GM23248 (cell line): ENCODE measurements at places on chromosomes 6 and 20. TPM values are rescaled to one million over a fixed set of nuclear protein-coding genes. Genes with fewer than 3 reads are reported as not detected.

DNA sequence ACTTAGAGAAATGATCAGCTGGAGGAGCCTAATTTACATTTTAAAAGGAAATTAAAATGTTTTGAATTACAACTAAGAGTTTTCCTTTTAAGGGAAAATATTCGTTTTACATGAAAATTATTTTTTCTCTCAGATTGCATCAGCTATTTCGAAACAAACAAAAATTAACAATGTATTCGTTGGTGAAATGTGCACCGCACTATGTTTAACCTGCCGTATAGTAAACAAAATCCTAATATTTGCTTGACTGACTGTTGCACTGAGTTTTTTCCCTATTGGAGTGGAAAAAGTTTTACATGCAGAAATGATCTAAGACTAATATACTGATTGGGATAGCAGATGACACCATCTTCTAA lies 5.7 kb downstream of the PDE10A start:
- H3K4me3 ChIP-seq = no peak overlapping the region
- peaks cover 43% of the 10 kb centered on the region for H3K27me3 ChIP-seq
- no peaks in the 10 kb centered on the region for H3K4me1 ChIP-seq
- DNase-seq = no peak
- H3K27ac ChIP-seq = no peak overlapping the region
- H3K36me3 ChIP-seq = no peaks in the 10 kb centered on the region

DNA sequence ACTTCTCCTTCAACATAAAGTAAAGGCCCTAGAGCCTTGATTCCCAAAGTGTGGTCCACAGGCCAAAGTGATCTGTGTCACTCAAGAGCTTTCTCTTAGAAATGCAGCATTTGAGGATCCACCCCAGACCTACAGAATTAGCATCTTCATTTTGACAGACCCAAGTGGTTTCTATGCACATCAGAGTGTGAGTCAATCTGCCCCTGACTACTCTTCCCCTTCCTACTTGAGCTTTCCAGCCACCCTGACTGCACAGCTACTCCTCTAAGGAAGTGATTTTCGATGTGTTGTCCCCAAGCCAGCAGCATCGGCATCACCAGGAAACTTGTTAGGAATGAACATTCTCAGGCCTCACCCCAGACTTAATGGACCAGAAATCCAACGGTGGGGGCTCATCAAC lies 2.6 kb downstream of the MEP1A start:
- no peaks in the 10 kb centered on the region for H3K36me3 ChIP-seq
- H3K27me3 ChIP-seq = no peaks in the 10 kb centered on the region
- no peaks in the 10 kb centered on the region for H3K4me1 ChIP-seq
- no peak for DNase-seq

GRCh38 chr20:57156011-57156729 lies 110.3 kb downstream of the BMP7 start:
- no peaks in the 10 kb centered on the region for H3K4me1 ChIP-seq
- H3K36me3 ChIP-seq = no peaks in the 10 kb centered on the region
- H3K4me3 ChIP-seq = no peak overlapping the region
- H3K27ac ChIP-seq = no peak overlapping the region
- DNase-seq = no peak

GRCh38 chr6:138592749-138593123 lies 93.4 kb upstream of the NHSL1 start:
- H3K4me1 ChIP-seq = peaks cover 19% of the 10 kb centered on the region
- no peaks in the 10 kb centered on the region for H3K36me3 ChIP-seq
- peak overlapping the region; percentile 64 for H3K4me3 ChIP-seq
- no peaks in the 10 kb centered on the region for H3K27me3 ChIP-seq

GRCh38 chr6:41781366-41781730 lies 766 bp downstream of the PRICKLE4 start:
- H3K27me3 ChIP-seq = no peaks in the 10 kb centered on the region
- H3K27ac ChIP-seq = no peak overlapping the region
- DNase-seq = no peak

MYB gene
- 0.10 and 0.28 TPM in 2 replicates for polyA plus RNA-seq

- no peak overlapping the region for H3K27ac ChIP-seq
- H3K4me1 ChIP-seq = no peaks in the 10 kb centered on the region
- no peak overlapping the region for H3K4me3 ChIP-seq
- DNase-seq = no peak
- no peaks in the 10 kb centered on the region for H3K36me3 ChIP-seq
These were observed 8.8 kb upstream of the CD93 start for GRCh38 chr20:23094927-23095326.

GRCh38 chr6:32785781-32786533 lies 22.6 kb upstream of the HLA-DQB2 start:
- H3K4me1 ChIP-seq = no peaks in the 10 kb centered on the region
- DNase-seq = peak; percentile 63
- no peak overlapping the region for H3K27ac ChIP-seq
- H3K36me3 ChIP-seq = no peaks in the 10 kb centered on the region

PACRG gene
- polyA plus RNA-seq = 0.42 TPM in 1 of 2 replicates, not detected in the other

DNA sequence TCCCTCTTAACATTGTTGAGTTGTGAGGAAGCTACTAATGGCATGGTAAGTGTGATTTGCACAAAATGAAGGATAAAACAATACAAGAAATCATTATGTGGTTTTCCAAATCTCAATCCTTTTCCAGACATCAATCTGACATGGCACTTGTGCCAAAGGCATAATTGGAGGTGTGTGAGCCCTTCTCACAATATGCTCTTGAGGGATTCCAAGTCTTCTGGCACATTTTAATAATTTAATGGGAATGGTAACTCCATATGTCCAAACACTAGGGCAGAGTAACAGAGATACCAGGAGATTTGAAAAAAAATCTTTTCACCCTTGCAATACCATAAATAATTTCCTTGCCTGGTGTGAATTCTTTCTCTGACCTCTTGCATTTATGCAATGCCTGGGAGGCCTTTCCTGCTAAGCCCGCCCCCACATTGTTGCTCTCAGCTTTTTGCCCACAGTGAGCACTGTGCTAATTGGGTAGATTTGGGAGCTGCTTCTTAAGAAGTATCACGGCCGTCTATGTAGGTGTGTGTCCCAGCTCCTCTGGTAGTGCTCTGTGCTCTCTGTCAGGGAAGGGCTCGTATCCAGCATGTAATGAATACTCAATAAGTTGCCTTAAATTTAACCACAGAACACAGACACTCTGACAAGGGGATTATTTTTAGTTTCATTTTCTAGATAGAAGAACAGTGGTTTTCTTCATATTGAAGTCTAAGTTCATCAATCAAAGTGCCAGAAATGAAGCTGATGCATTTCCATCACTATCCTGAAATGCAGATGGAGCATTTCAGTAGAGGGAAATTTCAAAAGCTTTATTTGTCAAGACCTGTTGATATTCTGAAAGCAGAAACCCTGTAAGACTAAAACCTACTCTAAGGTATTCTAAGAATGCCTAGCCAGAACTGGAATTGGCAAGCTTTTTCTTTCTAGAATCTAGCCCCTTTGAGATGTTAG lies 54.4 kb upstream of the CEP85L start:
- H3K27me3 ChIP-seq = no peaks in the 10 kb centered on the region
- H3K27ac ChIP-seq = peak overlapping the region; percentile 63
- H3K4me3 ChIP-seq = peak overlapping the region; percentile 61
- DNase-seq = peak; percentile 79
- H3K36me3 ChIP-seq = no peaks in the 10 kb centered on the region
- peaks cover 50% of the 10 kb centered on the region for H3K4me1 ChIP-seq
